ENCODE measurements at places on chromosomes 6 and 20. TPM values are rescaled to one million over a fixed set of nuclear protein-coding genes. Genes with fewer than 3 reads are reported as not detected.

The WFDC12 gene
- total RNA-seq, result not detected

DNA sequence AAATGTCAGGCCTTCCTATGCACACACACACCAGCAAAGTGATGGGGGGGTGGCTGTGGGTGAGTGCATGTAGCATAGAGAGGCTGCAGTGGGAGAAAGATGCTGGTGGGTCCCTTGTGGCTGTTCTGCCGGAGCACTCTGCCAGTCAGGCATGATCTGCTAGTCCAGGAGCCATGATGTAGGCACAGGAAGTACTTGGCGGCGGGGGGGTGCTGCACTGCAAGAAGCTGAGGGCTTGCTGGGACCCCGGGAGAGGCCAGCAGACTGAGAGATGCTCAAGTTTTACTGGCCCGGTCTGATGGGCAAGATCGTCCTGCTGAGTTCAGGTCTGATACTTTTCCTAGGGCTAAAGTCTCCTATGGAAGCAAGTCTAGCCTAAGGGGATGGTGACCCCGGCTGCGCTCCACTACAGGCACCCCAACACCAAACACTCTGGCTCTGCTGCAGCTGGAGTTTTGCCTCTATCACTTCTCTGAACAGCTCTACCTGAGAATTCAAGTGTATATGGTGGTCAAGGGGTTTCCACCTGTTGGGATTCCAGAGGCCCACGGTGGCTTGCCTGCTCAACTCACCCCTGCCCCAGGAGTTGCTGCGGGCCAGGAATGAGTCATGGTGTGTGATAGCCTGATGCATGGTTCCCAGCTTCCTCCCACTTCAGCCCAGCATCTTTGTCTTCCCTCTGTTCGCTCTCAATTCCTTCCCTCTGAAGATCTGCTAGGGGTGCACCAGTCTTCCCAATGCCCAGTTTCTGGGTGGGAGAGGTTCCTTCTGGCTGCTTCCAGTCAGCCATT, 971.8 kb upstream of the ADGRB3 start:
- H3K4me1 ChIP-seq, result no peaks in the 10 kb centered on the region
- H3K4me3 ChIP-seq, result no peak overlapping the region
- H3K27ac ChIP-seq, result no peak overlapping the region
- no peaks in the 10 kb centered on the region for H3K27me3 ChIP-seq
- no peak for DNase-seq
- H3K36me3 ChIP-seq, result no peaks in the 10 kb centered on the region

GRCh38 chr6:22882581-22882980, 313.2 kb downstream of the HDGFL1 start:
- H3K27me3 ChIP-seq, result no peaks in the 10 kb centered on the region
- peaks cover 43% of the 10 kb centered on the region for H3K4me1 ChIP-seq

GRCh38 chr6:2959909-2960719, 11.3 kb downstream of the SERPINB6 start:
- DNase-seq, result no peak

The XKR7 gene
- not detected for total RNA-seq

DNA sequence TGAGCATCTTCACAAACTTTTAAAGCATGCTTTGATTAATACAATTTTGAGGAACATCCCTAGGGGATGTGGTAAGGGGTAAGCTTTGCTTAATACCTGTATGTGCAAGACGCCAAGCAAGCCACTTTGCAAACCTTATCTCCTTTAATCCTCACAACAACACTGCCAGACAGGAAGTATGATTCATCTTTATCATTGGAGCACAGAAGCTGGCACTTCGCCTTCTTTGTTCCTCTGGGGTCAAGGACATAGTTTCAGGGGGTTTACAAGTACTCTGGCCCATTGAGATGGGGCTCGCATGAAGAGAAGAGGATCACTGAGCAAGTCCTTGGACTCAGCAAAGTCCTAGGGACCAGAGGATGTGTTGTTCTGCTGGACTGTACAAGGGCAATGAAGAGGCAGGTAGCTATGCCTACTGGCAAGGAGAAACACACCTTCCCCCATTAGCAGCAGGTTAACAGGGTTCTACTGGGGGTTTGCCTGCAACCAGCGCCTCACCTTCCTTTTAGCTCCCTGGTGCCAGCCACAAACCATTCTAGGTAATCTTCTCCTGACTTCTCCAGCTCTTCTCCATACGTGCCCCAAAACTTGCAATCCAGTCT, 8.8 kb downstream of the TMEM244 start:
- H3K36me3 ChIP-seq, result no peaks in the 10 kb centered on the region
- no peak overlapping the region for H3K27ac ChIP-seq
- DNase-seq, result no peak
- no peaks in the 10 kb centered on the region for H3K27me3 ChIP-seq

The SUMO4 gene
- 0.62 TPM for total RNA-seq

GRCh38 chr20:60011512-60012507, 53.6 kb downstream of the CDH26 start:
- H3K27ac ChIP-seq, result no peak overlapping the region
- H3K36me3 ChIP-seq, result no peaks in the 10 kb centered on the region
- H3K27me3 ChIP-seq, result no peaks in the 10 kb centered on the region
- peaks cover 11% of the 10 kb centered on the region for H3K4me1 ChIP-seq
- DNase-seq, result no peak

The KCNK15 gene
- total RNA-seq, result 0.30 TPM
